Stimulated activated CD8-positive, alpha-beta memory T cell treated with anti-CD3 and anti-CD28 coated beads, Interleukin-7, amount 100 ng/mL, for 1 hour (primary cell): ENCODE measurements at places on chromosomes 4 and X.

GRCh38 chrX:77788050-77788449 is 2.0 kb upstream of the ATRX start:
- no peak for DNase-seq

DNA sequence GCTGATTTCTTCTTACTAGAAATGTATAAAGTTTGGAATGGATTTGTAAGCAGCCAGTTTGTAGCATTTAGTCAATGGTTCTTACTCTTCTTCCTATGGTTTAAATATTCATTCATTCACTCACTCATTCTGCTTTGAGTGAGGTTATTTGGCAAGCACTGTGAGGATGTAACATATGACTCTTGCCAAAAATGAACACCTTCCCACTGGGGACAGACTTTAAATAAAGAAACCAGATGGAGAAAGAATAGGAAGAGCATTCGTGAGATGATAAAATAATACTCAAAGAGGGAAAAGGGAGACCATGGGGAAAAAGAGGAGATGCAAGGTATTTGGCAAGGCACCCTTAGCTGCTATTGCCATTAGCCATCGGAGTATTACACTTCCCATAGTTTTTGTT is 586.1 kb downstream of the ADGRL3 start:
- DNase-seq, result no peak

DNA sequence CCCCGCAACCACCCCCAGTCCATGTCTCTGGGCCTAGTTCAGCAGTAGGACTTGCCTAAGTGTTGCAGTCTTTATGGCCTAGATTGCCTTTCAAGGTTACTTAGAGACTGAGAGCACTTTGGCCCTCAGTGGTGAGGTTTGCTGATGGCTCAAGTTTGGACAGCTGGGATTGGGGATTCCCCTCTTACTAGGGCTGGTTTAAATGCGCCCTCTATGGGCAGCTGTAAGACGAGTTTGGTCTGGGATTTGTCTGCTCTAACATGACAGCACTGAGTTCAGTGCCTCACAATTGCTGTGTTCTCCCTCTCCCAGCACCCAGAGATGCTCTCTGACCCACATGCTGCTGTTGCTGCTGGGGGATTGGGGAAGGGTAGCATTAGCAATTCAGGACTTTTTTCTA is 23.1 kb downstream of the DACH2 start:
- no peak for DNase-seq

DNA sequence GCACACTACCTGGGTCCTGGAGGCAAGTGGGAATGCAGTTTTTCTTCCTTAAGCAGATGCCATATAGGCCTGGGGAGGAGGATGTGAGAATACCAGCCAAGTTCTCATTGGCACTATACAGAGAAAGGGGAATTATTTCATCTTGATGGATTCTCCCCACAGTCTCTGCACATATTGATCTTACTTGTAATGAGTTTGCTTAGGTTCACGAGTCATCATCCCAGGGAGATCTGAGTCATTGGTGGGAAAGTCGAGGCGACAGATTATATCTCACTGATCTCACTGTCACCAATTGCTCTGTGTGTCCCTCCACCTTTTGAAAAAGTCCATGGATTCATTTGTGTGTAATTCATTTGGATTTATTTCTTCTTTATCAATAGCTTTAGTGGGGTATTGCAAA is 156.8 kb downstream of the AR start:
- DNase-seq, result no peak
